Non-pigmented ciliary epithelial cell (primary cell): ENCODE measurements at places on chromosomes 1 and 21.

DNA sequence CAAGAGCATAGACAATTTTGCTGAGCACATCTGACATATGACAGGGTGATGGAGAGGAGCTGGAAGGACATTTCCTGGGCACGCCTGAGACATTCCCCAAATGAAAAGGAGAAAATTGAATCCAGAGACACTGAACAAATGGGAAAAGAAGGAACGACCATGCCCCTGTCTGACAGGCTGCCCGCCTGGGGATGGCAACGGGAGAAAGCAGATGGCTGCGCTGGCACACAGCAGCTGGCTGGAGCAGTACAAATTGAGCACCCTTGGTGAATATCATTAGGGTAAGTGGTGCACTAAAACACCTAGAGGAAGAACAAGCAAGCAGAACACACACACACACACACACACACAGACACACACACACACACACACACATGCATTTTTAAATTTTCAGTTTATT lies 174.3 kb upstream of the DUSP10 start:
- DNase-seq: no peak

- no peak for DNase-seq
Observed at GRCh38 chr21:31556662-31557061, 102.8 kb upstream of the SOD1 start.

DNA sequence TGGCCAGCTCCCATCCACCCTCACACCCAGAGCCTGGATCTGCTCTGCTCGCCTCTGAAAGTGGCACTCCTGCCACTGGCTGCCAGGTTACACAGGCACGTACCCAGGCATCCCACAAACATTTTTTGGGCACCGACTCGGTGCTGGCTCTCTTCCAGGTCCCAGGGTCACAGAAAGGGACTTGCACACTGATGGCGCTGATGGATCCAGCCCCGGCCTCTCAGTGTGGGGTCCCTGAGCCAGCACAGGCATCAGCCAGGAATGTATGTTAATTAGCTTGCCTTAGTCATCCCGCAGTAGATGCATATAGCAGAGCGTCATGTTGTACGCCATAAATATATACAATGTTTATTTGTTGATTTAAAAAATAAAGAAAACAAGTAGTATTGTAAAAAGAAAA lies 537.2 kb downstream of the NPHP4 start:
- no peak for DNase-seq

DNA sequence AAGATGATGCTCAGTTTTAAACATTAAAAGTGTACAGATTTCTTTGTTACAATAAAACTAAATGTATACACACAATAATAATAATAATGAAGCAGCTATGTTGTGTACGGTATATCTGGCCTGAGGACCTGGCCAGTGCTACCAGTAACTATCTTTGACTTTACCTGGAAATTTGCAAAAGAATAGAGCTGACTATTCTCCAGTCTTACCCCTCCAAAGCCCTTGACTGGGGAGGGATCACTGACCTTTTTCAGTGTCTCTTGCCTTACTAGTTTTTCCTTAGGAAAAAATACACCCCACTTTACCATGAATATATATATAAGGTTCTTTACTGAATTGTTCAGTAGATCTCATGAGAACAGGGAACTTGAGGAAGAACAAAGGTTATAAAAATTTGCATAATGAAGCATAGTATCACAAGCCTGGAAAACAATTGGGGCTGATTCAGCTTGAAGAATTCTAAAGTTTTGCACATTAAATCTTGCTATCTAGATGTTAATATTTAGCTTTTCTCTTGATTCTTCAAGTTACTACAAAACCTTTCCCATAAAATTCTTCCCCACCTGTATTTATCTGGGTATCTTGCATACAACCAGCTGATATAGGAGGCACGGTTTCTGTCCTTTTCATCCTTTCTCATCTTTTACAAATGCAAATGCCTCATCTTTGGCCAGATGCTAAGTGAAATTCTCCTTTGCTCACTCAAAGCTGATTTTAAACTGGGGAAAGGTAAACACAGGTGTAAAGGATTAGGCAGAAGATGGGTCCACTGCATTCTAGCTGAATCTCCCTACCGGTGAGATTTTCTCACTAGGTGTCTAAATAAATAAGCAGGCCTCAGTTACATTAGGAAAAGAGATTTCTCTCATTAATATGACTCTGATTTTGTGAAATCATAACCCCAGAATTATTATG lies 25.0 kb upstream of the SLAMF1 start:
- DNase-seq: no peak

DNA sequence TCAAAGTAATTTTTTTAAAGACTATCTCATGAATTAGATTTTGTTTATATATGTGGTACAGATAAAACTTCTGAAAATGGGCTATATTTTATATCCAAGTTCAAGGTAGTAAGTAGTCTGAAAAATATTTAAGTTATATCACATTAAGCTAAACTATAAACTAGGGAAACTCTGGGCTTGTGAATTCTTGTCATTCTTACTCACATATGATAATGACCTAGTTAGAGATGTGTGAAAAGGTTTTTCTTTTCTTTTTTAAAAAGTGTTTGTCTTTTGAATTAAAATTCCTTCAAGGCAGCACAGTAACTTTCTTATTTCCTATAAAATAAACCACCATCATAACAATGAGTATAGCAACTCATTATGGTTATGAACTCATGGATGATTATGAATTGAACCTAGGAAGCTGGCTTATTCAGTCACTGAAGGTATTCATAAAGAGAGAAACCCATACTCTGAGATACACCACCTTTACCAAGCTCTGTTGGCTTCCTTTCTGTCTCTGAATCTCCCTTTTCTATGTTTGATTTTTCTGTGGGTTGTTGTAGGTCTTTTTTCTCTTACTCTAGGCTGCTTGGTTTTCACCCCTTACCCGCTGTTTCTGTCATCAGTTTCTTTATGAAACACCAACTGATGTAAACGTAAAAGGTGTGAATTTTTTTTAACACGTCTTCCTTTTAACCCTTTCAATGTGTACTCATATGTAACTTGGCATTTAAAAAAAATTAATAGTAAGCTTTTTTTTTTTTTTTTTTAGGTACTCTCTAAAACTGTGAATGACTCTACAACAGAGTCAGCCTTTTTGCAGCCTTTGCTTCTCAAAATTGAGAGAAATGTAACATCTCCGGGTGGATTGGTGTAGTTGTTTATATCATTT lies 25.2 kb downstream of the IL12RB2 start:
- DNase-seq: no peak

GRCh38 chr1:84350104-84350503 lies 48.2 kb upstream of the DNASE2B start:
- DNase-seq: no peak

DNA sequence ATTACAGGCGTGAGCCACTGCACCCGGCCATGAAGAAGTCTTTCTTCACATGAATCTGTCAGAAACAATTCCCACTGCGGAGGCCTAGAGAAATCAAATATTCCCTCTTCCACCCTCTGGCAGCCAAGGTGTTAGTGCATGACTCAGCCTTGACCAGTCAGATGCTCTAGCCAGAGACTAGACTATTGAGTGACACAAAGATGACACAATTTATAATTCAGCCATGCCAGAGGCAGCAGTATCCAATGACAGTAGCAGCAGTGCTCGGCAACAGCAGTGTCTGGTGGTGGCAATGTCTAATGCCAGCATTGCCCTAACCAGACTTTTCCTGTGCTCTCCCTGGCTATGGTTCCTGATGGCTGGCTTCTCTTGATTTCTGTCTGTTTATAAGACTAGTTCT lies 8.7 kb downstream of the CTXND2 start:
- no peak for DNase-seq

GRCh38 chr1:58670181-58670580 lies 29.7 kb downstream of the MYSM1 start:
- no peak for DNase-seq

GRCh38 chr21:35377505-35378090 lies 328.5 kb upstream of the RUNX1 start:
- no peak for DNase-seq

GRCh38 chr1:191641420-191642260 lies 516.6 kb upstream of the RGS18 start:
- DNase-seq: no peak
